ENCODE measurements at places on chromosomes 3 and 15.

DNA sequence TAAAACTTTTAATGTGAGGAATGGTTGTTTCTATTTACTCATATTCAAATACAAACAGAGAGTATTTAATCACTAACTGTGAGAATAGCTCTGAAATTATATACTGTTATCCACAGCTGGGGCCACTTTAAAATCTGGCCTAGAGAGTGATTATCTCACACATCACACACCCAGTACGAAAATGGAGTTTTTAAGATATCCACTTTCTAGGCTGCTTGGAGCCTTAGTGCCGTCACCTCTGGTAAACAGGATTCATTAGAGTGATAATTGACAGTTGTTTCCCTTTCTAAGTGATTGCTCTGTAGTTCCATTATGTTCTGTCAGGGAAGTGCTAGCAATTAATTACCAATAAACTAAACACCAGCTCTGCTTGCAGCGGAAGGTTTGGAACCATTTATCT lies 942.4 kb downstream of the FHIT start:
- DNase-seq: no peak

DNA sequence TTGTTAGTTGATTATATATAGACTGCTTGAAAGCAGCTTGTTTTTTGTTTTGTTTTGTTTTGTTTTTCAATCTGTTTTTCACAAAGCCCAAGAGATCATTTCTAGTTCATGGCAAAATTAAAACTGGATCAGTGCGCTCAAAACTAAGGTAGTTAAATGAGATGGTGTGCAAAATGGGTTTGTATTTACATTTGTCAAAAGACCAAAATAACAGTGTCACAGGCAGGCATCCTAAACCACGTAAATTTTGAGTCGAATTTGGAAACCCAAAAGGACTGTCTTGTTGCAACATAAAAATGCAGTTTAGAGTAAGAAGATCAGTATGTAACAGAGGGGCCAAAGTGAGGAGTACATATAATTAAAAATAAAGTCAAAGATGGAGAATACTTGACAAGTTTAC lies 2.4 kb downstream of the DMXL2 start:
- DNase-seq: no peak

GRCh38 chr3:46979958-46980497 lies 562 bp downstream of the NBEAL2 start:
- DNase-seq: no peak

- no peak for DNase-seq
Observed at GRCh38 chr3:95971573-95971972, 842.8 kb upstream of the EPHA6 start.

- DNase-seq: no peak
Observed at GRCh38 chr3:107676469-107677309, 153.9 kb downstream of the BBX start.

GRCh38 chr15:92068121-92068520 lies 214.6 kb downstream of the SLCO3A1 start:
- DNase-seq: no peak

DNA sequence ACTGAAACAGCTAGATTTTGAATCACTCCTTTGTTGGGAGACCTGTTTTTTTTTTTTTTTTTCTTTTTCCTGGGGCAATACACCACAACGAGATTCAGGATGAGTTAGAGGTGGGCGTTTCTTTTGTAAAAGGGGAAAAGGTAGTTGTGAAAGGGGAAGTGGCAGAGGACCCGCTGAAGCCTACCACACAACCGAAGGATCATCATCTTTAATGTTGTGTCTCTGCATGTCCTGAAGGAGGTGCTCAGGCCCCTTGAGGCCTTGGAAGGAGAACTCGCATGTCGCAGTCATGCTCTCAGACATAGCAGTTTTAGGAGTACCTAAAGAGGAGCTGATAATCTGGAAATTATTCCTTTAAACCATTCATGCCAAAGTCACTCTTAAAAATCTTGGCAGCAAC lies 137.9 kb upstream of the LRIG1 start:
- no peak for DNase-seq

GRCh38 chr3:127688416-127689265 lies 15.9 kb downstream of the ABTB1 start:
- no peak for DNase-seq
